RKO (cell line): ENCODE measurements at places on chromosomes 2 and 18.

DNA sequence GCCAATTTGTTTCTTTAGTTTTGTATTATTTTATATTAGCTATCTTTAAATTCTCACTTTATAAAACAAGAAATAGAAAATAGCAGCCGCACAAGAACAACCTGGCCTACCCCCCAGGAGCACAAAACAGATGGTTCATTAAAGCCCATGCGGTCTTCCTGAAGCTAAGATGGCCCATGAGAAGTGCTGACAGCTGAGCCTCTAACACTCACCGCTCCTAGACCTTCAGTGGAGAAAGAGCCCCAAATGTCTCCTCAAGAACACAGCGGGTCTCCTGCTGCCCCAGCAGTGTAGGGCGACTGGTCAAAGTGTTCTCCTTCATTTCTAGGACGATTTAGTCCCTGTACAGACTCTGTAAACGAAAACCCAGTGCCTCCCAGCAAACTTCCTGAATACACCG lies 45.1 kb downstream of the LPIN2 start:
- no peak for DNase-seq

GRCh38 chr2:227862227-227862740 lies 9.1 kb upstream of the DAW1 start:
- peak; percentile 36 for DNase-seq

GRCh38 chr2:240436683-240437550 lies 1.5 kb downstream of the GPC1 start:
- DNase-seq, result peak; percentile 50

- no peak for DNase-seq
Measured at GRCh38 chr2:37798315-37799005, 126.6 kb upstream of the RMDN2 start.

- no peak for DNase-seq
Measured at GRCh38 chr18:56511996-56512395, 126.4 kb downstream of the TXNL1 start.

- no peak for DNase-seq
Measured at GRCh38 chr2:239268549-239268948, 132.3 kb downstream of the HDAC4 start.

GRCh38 chr2:170716851-170717598 lies 1.9 kb downstream of the SP5 start:
- no peak for DNase-seq

GRCh38 chr2:101431486-101431885 lies 43.4 kb downstream of the RFX8 start:
- DNase-seq, result no peak

DNA sequence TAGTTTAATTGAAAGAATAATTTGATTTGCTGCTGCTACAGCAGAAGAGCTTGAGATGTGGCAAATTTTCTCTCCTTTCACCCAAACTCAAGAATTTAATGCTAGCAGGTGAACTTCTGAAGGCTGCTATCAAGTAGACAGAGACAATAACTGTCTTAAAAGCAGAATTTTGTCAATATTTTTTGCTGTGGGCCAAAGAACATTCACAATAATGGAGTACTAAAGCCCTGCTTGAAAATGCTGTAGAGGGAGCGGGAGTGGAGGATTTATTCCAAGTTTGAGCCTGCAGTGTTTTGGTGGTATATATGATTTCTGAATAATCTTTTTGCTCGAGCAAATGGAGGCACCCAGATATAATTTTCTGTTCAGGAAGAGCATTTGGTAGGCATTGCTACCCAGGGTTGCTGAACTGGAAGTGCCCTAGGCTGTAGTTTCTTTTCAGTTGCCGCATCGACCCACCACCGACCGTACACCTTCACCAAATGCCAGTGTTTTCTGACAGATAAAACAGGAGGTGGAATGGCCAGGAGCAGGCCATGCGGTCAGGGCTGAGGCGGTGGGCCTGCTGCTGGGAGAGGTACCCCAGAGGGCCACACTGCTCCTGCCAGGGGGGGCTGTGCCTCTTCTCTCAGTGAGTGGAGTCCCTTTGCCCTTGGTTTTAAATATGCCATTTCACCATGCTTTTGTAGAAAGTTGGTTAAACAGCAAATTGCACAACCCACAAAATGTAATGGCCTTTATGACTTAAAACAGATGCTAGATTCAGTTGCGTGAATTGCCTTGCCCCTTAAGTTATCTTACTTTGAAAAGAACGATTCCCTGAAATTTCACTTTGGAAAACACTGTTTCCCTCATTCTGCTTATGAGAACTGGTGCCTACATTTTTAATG lies 36.4 kb downstream of the TSHZ1 start:
- no peak for DNase-seq

GRCh38 chr2:212961255-212961654 lies 190.2 kb downstream of the IKZF2 start:
- no peak for DNase-seq

DNA sequence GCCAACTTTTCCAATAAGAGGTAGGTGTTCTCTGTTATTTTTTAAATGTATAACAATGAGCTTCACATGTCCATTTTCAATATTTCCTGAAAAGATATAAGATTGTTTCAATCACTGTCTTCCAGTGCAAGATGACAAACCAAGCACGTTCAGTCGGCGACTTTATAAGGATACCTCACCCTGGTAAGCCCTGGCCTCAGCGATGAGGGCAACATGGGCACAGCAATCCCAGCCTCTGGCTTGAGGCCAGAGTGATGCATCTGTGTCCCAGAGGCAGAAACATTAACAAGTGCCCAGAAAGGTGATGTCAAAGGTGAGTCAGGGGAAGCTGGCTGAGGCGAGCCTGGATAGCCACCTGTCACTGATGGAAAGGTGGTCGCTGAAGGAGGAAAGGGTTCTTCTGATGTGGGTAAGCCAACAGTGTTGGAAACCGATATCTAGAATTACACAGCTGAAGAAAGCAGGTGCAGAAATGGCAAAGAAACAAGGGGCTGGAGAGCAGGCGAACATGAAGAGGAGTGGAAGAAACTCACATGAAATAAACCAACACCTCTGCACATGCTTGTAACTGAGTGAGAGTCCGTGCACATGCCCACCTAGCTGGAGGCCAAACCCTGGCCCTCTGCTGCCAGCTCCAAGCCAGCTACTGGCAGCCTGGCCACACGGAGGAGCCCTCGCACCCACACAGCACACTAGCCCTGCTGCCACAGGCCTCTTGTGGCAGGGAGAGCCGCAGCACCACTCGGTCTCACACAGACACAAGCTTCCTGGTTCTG lies 65.5 kb downstream of the FBXO15 start:
- peak; percentile 68 for DNase-seq

DNA sequence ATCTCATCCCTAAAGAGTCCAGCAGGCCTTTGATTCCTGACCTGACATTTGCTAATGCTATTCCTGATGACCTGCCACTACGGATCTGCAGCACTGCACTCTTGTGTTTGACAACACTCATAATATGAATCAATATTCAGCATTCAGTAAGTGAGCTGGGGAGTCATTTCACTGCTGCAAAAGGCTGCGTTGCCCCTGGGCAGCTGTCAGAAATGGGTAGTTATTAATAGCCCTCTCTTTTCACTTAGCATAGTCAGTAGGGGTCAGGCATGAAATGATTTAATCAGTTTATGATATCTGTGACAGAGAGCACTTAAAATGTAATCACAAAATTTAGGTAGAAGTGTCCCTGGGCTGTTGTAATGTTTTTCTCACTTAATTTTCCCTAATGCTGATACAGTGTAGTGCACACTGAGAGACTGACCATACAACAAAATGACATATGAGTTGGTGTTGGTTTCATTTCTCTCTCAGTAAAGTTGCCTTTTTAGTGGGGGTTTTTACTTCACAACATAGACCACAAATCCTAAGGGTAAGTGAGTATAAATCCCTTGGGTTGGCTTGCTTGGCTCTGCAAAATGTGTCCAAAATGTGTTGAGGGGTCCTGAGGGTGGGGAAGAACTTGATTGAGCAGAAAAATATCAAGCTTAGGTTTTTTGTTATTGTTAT lies 184.8 kb downstream of the CAMKMT start:
- no peak for DNase-seq

DNA sequence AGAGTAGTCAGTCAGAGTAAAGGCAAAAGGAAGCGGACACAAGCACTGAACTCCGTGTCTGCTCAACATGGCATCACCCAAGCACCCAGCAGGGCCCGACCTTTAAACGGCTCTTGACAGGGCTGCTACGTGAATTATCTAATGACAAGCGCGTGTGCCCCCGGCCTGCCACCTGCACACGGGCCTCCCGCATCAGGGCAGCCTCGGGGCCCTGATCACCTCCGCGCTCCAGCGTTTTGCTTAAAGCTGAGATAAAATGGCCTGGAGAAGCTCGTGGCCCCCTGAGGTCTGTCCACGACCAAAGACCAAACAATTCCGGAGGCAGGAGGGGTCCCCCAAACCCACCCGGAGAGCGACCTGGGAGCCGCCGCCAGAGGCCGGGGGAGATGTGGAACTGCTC lies 376 bp downstream of the NDUFA10 start:
- peak; percentile 45 for DNase-seq

DNA sequence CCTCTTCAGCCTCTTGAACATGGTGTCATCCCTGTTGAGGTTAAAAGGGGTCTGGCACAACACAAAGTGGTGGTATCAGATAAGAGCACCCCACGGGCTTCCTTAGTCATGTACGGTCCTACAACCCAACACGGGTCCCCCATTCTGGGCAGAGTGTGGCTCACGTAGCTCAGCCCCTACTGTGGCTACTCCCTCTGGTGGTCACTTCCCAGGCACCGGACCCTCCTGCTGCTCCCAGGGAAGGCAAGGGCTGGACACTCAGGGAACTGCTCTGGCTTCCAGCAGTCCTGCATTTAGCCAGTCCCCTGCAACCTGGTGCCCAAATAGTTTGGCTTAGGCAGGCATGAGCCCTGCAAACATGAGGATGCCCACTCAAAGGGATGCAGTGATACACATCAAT lies 58.6 kb downstream of the GALNT14 start:
- no peak for DNase-seq

- no peak for DNase-seq
Measured at GRCh38 chr2:240143276-240143675, 2.8 kb upstream of the OTOS start.

DNA sequence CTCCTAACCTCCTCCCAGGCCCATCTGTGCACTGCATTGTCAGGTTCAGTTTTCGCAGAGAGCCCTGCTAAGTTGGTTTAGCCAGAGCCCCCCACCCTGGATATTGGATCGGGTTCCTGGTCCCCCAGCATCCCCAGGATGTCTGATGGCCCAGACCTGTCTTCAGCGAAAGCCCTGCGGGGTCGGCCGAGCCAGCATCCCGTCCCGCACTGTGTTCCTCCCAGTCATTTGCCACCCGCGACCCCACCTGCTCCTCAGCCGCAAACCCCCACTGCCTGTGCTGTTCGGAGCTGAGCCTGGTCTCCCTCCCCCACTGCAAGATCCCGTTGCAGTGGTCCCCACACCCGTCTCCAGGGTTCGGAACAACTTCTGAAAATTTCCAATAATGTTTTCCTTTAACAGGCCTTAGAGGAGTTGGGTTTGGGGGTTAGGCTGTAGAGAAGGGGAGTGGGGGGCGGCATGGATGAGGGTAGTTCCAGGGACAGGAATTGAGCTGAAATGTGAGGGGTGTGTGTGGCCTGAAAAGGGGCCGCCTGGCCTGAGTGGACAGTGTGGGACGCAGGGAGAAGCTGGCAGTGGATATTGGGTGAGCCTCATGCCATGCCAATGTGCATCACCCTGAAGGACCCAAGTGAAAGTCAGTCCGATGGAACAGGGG lies 1.6 kb upstream of the COPS9 start:
- DNase-seq, result no peak

GRCh38 chr2:68767996-68768395 lies 33.4 kb downstream of the ARHGAP25 start:
- DNase-seq, result no peak

DNA sequence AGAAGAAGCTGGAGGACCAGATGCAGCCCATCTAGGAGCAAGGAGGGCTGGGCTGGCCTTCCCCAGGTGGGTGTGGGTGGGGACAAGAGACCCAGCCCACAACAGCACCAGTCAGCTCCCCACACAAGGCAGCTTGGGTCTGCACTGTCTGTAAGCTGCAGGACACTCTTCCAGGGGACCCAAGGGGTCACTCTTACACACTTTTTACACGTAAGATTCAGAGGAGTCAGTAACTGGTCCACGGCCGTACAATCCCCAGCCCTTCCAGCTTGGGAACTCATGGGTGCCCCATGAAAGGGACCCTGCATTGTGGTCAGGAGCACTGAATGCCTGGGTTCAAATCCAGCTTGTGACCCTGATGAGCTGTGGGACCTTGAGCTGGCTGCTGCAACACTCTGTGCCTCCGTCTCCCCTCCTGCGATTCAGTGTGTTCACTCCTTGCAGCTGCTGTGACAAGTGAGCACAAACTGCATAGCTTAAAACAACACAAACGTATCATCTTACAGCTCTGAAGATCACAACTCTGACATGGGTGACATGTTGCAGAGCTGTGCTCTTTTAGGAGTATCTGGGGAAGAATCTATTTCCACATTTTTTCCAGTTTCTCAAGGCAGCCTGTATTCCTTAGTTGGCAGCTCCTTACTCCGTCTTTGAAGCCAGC lies 11.1 kb upstream of the SLC66A3 start:
- DNase-seq, result no peak

DNA sequence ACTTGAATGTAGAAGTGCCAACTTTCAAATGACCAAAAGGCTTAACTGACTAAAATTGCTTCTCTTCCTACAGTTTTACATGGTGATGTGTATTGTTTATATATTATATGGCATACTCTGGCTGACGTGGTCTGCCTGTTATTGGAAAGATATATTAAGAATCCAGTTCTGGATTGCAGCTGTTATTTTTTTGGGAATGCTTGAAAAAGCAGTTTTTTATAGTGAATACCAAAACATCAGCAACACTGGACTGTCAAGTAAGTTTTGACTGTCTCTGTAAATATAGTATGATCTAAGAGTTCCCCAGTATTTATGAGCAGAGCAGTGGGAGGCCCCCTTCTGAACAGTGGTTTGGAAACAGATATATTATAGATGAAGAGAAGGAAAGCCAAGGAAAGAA lies 26.2 kb downstream of the TMEM87B start:
- no peak for DNase-seq

- DNase-seq, result no peak
Measured at GRCh38 chr18:44924785-44925499, 244.3 kb downstream of the SETBP1 start.

- no peak for DNase-seq
Measured at GRCh38 chr2:218328294-218328693, 28.4 kb upstream of the CATIP start.

- DNase-seq, result peak; percentile 3
Measured at GRCh38 chr2:198214114-198214596, 409.8 kb downstream of the PLCL1 start.

GRCh38 chr2:83081826-83082690 lies 1377.0 kb downstream of the SUCLG1 start:
- DNase-seq, result no peak

GRCh38 chr2:10839813-10840212 lies 27.2 kb upstream of the PDIA6 start:
- DNase-seq, result peak; percentile 22

- DNase-seq, result peak; percentile 76
Measured at GRCh38 chr2:119641562-119642258, 37.3 kb upstream of the TMEM177 start.

GRCh38 chr2:34736482-34736881 lies 1137.4 kb upstream of the FAM98A start:
- no peak for DNase-seq

DNA sequence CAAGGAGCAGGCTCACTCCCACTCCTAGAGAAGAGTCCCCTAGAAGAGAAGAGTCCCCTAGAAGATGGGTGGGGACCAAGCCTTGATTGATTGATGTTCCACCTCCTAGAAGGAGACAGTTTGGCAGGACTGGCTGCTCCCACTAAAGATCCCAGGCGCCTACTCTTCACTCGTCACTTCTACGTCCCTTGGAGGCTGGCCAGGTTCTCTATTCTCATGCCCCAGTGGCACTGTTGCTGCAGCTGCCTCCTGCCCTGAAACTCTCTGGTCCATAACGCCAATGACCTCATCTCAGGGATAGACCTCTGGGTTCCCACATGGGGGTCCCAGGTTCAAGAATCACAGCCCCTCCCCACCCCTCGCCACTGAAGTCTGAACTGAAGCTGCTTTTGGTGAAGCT lies 2.5 kb upstream of the SP140L start:
- no peak for DNase-seq
